ENCODE measurements at places on chromosomes 11 and 22.

DNA sequence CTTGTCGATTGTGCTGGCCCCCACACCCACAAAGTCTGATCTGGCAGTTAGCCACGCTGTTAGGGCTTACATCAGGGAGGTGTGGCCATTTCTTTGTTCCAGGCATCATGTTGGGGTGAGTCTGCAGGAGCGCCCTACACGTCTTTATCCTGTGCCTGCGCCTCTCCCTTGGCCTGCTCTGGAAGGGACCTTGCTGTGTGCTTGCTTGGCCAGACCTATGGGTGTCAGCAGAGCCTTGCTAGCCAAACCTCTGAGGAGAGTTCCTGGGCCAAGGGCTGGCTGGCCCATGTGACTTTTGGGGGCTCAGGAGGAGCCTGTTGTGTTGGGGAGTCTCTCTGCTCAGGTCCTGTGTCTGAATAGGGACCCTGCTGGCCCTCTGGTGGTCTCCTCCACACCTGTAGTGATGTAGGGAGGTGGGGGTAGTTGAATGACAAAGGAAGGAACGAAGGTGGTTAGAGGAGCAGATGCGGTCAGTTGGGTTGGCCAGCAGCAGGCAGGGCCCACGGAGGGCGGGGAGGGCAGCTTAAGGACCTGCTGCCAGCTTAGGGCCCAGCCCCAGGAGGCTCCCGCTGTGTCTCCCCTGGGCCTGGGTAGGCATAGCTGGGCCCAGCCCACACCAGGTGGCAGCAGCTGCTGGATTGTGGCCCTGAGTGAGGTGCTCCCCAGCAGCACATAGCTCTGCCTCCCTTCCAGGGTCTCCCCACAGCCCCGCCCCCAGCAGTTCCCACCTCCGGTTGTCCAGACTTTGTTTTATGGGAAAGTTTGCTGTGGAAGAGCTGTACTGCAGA lies 7.9 kb downstream of the PPIL2 start:
- no peak for DNase-seq

- DNase-seq: no peak
Observed at GRCh38 chr11:15805726-15806125, 550.6 kb downstream of the SOX6 start.

- DNase-seq: no peak
Observed at GRCh38 chr11:44607319-44607962, 42.0 kb downstream of the CD82 start.

GRCh38 chr11:128620309-128621100 lies 33.1 kb upstream of the ETS1 start:
- no peak for DNase-seq

DNA sequence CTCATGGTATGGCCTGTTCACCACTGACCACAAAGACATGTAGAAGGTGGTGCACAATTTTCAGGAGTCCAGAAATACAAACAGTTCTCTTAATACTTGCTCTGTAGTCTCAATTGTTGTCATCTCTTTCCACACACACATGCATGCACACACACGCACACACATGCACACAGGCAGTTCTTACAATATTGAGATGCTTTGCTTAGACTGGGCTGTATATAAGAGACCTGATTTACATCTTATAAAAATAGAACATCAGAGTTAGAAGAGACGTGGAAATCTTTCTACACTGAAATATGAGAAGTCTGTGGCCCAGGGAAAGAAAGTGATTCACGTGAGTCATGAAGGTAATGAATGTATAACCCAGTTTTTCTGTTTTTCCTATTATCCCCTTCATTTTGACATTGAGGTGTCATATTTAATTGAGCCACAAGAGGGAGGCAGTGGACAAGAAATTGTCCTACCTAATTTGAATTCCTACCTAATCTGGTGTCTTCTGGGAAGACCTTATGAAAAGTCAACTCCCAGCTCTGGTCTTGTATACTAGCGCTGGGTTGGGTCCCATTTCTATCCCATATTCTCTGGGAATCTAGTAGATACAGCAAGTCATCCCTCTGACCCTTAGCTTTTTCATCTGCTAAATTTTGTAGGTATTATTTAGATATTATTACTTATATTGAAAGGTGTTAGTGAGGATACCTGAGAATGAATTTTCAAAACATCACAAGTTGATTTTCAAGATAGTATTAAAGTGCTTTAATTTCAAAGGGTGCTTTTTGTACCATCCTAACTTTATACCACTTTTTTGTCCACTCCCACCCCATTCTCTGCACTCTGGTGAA lies 14.9 kb upstream of the MS4A4A start:
- peak; percentile 45 for DNase-seq

- no peak for DNase-seq
Observed at GRCh38 chr11:131681920-131682319, 311.5 kb downstream of the NTM start.

GRCh38 chr22:49884503-49885260 lies 31.0 kb downstream of the ZBED4 start:
- DNase-seq: no peak

GRCh38 chr11:33379947-33380346 lies 122.8 kb downstream of the HIPK3 start:
- peak; percentile 68 for DNase-seq

- no peak for DNase-seq
Observed at GRCh38 chr11:69644071-69644961, 3.4 kb downstream of the CCND1 start.

DNA sequence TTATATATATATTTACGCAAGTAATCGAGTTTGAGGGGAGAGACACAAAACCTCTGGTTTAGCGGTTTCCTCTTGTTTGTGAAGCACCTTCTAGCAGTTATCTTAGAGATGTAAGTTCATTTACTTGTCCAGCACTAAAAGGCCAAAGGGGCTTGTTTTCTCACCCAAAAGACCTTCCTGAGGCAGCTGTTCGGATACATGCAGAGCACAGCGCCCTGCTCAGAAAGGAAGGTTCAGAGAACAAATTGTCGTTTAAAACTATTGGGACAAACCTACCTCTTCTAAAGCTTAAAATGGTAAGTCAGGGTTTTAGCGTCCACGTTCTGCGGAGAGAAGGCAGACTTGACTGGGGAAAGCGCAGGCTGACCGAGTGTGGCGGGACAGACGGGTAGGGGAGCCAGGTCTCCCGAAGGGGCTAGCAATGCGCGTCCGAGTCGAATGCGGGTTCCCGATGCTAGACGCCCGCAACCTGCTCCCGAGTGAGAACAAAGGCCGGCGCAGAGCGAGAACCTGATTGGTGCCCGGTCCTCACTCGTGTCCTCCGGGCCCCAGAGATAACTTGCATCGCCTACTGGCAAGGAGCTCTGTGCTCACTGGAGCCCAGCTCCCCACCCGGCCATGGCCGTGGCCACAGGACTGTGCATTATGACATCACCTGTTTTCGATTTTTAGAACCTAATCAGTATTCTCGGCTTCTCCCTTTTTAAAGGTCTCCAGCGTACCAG lies 1.0 kb upstream of the SESN3 start:
- DNase-seq: peak; percentile 45

GRCh38 chr22:24094966-24095365 lies 83.9 kb downstream of the CABIN1 start:
- no peak for DNase-seq

DNA sequence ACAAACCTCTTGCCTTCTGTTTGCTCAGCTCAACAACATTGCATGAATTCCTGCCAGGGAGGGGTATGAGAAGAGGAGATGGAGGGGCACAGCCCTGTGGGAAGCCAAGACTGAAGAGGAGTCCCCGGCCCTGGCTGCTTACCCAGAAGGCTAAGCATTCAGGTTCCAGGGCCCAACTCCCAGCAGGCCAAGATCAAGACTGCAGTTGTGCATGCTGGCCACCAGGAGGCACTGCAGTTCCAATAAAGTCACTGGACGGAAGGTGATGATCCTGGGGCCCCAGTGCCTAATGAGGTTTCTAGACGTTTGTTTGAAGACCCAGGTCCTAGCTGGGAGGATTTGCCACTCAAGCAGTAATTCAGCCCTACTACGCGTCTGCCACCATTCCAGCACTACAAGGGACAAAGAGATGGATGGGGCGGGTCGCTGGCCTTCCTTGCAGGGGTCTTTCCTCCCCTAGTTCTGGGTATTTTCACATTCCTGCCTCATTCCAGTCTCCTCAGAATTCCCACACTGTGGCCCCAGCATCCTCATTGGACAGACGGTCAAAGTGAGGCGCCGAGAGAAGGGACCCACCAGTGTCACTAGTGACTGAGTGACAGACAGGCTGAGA lies 23.6 kb downstream of the ALX4 start:
- peak; percentile 82 for DNase-seq
